ENCODE measurements at places on chromosomes 7 and 10.
A peak's percentile ranks its signal among the peaks of the same experiment; 100 is the strongest.

GRCh38 chr10:34814913-34815184, 247 bp downstream of the PARD3 start:
- DNase-seq: no peak

GRCh38 chr7:23531794-23532489, at the start of gene TRA2A:
TSS of gene TRA2A (minus strand) at chr7:23531981. CDS start at chr7:23531824, 157 bp downstream.
- DNase-seq: peak; percentile 92

- DNase-seq: no peak
Measured at GRCh38 chr10:1474376-1475097, 262.8 kb downstream of the ADARB2 start.

DNA sequence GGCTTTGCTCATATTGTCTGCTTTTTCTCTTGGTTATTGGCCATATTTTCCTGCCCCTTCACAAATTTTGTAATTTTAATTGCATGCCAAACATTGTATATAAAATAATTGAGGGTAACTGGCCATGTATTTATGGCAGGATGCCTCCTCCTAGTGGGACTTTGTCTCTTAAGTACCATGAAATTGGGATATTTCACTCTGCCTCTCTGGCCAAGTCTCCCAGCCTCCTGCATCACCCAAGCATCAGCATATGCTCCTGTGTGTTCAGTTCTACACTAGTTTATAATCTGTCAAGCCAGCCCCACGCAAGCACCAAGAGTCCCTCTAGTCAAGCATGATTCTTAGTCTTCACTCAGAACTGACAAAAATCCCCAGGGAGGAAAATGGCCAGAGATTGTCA, 44.2 kb upstream of the FHIP2A start:
- DNase-seq: no peak

DNA sequence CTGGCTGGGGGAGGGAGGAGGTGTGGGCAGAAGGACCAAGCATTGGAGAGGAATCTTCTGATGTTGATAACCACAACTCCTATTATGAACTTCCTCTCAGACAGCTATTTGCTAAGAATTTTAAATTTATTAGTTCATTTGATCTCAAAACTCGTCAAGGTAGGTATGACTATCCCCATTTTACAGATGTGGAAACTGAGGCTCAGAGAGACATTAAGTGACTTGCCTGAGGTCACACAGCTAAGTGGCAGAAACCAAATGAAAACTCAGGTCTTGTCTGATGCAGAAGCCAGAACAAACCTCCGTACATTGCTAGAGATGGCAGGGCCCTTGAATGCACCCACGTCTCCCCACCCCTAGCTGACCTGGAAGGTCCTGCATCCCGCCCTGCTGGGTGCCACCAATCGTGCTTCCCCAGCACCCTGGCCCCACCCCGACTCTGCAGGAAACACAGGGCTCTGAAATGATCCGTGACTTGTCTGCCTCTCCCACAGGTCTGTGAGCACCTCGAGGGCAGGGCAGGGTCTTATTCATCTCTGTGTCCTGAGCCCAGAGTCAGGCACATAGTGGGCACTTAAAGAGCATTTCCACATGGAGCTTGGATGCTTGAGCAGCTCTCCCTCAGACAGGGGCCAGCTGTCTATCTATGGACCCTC, 5.6 kb upstream of the PALD1 start:
- DNase-seq: no peak

- DNase-seq: no peak
Measured at GRCh38 chr10:105252911-105253310, 611.8 kb downstream of the SORCS3 start.

GRCh38 chr7:134355927-134356326, 39.2 kb upstream of the SLC35B4 start:
- peak; percentile 33 for DNase-seq

GRCh38 chr10:49362596-49363260, 33.2 kb downstream of the DRGX start:
- no peak for DNase-seq

- DNase-seq: peak; percentile 50
Measured at GRCh38 chr10:32112055-32112454, 55.8 kb upstream of the KIF5B start.

- DNase-seq: no peak
Measured at GRCh38 chr10:100374200-100374655, 27.2 kb downstream of the SCD start.

DNA sequence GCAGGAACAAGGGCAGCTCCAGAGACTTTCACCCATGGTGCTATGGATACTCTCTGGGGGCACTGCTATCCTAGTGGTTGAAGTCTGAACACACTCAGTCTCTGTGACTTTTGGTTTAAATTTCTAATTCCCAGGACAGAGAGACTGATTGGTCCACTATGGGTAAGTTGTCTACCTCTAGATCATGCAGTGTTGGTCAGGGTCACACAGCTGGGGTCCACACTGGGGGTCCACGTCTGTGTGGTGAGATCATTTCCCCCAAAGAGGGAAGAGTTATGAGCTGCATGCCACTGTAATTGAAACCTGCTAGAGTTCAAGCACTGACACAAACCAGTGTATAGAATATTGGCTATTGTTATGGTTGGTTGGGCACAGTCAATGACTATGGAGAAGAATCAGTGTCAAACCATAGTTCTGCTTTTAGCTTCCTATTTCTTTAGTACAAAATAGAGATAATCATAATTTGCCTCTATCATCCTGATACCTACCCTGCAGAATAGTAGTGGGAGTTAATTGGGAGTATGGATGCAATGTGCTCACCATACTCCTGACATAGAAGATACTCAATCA, 101.6 kb downstream of the PRTFDC1 start:
- no peak for DNase-seq

DNA sequence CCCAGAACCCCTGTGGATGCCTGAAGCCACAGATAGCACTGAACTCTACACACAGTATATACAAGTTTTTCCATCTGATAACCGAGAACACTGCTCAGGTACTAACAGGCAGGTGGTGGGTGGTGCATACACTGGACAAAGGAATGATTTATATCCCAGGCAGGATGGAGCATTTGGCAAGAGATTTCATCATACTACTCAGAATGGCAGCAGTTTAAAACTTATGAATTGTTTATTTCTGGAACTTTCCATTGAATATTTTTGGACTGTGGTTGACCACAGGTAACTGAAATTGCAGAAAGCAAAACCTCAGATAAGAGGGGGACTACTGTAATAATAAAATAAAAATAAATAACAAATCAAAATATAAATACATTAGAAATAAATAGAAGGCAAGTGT, 10.9 kb upstream of the KCNMA1 start:
- no peak for DNase-seq

DNA sequence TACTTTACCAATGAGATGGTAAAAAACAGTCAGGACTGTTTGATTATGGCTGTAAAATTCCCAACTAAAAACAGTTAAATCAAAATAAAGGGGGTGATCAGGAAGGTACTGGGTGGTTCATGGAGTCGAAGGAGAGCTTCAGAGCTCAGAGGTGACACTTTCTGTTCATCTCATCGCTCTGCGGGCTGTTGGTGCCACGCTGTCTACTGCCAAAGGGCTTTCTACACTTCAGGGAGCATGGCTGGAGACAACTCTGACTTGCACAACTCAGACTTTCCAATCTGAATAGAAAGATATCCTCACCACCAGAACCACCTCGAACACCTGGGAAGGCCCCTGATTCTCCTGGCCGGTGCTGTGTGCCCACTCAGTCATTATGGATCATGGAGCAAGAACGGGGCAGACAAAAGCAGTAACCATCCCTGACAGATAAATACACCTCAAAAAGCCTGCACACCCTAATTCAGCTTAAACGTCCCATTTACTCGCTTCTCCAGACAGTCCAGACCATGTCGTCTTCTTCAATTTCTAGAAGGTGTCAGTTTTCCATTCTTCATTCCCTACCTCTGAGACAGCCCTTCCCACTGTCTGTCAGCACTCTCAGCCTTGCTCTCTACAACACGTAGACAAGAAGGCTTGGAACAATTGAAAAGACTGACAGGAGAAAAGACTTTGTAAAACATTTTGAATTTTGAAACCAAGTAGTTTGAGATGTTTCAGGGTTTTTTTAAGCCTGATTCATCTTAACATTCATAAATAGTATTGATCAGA, 348.7 kb upstream of the NFE2L3 start:
- no peak for DNase-seq

GRCh38 chr10:59098387-59098786, 78.1 kb upstream of the PHYHIPL start:
- peak; percentile 91 for DNase-seq

- no peak for DNase-seq
Measured at GRCh38 chr10:964988-965417, 23.2 kb upstream of the GTPBP4 start.

- DNase-seq: peak; percentile 46
Measured at GRCh38 chr7:70693686-70694433, 438.1 kb upstream of the GALNT17 start.

GRCh38 chr7:130909881-130910672, 176.1 kb upstream of the KLF14 start:
- DNase-seq: peak; percentile 73

Measured in fibroblast of mammary gland (primary cell).